ENCODE measurements at places on chromosomes 4 and X.

DNA sequence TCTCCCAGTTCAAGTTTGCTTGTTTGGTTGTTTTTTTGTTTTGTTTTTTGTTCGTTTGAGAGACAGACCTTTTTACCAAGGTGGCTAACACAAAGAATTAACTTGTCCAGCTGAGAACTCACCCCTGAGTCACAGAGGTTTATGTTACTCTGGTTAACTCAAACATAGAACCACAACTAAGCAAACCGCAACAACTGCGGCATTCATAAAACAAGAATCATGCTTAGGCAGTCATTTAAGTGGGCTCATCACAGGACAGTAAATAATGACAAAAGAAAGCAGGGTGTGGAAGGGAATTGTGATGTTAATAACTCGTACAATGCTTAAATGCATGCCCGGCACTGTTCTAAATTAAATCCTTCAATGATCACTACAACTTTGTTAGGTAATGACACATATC, 24.7 kb upstream of the IL13RA1 start:
- ATAC-seq = no peak

DNA sequence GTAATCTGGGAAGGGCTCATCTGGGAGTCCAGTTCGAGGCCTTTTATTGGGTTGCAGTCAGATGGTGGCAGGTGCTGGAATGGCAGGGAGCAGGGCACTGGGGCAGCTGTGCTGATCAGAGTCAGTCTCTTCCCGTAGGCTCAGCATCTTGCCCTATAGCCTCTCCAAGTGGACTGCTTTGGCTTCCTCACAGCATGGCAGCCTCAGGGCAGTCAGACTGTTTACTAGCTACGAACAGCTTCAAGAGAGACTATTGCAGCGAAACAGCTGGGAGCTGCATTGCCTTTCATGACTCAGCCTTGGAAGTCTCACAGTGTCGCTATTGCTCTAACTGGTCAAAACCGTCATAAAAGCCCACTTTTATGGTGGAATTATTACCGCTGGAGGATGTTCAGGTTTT, 26.8 kb upstream of the DUSP21 start:
- ATAC-seq = no peak

GRCh38 chr4:1674682-1675081, 9.4 kb downstream of the FAM53A start:
- no peak for ATAC-seq

GRCh38 chrX:153214934-153215333, 35.9 kb downstream of the MAGEA1 start:
- ATAC-seq = no peak
